ENCODE measurements at places on chromosomes 11 and 22.

GRCh38 chr11:125343718-125344131 is 152.3 kb downstream of the FEZ1 start:
- DNase-seq = no peak

GRCh38 chr22:26845021-26845743 is 187.8 kb downstream of the MIAT start:
- DNase-seq = no peak

DNA sequence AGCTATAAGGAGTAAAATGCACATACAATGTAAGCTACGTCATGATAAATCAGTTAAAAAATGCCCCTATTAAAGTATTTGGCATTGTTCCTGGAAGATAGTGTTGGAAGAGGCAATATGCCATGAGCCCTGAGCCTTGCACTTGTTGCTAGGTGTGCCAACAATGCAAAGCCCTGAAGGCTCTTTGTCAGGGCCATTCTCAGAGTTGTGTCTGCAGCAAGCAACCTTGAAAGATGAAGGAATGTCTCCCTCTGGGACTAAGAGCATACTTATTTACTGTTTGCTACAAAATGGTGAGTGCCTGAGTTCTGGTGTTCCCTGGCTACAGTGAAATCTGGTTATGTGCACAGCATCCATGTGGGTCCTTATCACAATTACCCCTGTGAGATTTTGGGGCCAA is 322.3 kb upstream of the FAT3 start:
- no peak for DNase-seq

DNA sequence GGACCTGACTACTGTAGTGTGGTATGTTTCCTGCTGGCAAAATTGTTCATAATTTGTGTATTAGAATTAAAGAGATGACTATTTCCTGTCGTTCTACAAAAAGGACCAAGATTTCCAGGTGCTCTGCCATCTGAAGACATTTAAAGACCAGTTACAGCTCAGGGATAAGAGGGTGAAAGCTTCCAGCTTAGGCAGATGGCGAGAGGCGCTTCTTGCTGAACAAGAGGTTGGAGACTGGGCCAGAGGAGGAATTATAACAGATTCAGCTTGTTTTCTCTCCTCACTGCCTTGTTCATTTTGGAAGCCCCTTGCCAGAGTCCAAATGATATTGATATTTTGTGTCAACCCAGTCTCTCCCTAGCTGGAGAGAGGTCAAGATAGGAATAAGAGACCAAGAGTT is 23.1 kb upstream of the NNMT start:
- DNase-seq = no peak

DNA sequence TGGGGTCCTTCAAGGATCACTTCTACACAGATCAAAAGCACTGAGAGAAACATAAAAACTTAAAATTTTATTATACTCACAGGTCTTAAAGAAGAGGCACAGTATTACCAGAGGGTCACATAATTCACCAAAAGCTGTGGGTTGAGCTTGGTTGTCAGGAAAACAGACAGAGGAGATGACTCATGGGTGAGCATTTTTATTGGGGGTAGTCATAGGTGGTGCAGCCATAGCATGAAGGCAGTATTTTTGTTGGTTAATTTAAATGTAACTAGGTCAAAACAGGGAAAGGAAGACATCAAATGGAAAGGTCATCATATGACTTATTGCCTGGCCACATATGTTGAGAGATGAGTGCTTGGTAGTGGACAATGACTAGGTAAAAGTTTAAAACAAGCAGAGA is 24.2 kb downstream of the OR5B17 start:
- no peak for DNase-seq
